Activated CD8-positive, alpha-beta memory T cell treated with anti-CD3 and anti-CD28 coated beads, Interleukin-2, amount 50 U/mL, for 48 hours (primary cell): ENCODE measurements at places on chromosomes 12 and 14.

DNA sequence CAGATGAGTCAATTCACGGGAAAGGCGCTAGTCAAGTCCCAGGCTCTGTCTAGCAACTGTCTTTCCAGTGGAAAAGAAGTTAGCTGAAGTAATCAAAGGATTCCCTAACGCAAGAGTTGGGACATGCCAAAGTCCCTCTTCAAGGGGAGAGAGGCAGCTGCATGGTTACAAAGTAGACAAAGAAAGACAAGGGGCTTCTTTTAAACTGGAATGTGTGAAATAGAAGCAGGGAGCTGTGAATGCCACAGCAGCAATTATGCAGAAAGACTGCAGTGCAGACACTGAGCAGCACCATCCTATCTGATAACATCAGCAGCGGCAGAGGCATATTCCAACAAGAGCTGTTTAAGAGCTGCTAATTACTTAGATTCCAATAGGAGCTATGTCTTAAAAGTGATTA, 12.5 kb upstream of the CIPC start:
- no peak for DNase-seq

DNA sequence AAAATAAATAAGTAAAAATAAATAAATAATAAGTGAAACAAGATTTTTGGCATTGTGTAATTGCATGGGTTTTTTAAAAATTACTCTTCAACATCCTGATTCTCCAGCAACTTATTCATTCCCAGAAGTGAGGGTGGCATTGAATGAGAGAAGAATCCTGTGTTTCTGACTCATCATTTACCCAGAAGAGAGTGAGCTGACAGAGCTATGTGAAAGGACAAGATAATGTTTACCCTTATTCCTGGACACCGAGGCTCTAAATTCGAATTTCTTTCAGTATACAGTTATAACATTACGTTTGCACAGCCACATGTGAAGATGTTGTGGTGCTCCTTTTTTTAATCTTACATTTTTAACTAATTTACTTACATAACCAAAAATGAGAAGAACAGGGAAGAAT, 36.4 kb downstream of the BBS10 start:
- DNase-seq: no peak

DNA sequence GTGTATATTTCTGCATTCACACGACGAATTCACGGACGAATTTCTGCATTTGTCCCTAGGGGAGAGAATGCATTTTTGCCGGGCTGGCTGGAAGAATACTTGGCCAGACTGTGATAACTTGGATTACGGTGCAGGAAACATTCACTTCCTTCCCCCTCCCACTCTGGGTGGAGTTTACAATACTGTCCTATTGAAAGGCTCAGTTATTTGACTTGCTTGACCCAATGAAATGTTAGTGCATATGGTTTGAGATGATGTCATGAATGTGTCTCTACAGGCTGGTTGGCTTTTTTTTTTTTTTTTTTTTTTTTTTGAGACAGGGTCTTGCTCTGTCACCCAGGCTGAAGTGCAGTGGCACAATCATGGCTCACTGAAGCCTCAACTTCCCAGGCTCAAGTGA, 90.7 kb upstream of the NOS1 start:
- no peak for DNase-seq

DNA sequence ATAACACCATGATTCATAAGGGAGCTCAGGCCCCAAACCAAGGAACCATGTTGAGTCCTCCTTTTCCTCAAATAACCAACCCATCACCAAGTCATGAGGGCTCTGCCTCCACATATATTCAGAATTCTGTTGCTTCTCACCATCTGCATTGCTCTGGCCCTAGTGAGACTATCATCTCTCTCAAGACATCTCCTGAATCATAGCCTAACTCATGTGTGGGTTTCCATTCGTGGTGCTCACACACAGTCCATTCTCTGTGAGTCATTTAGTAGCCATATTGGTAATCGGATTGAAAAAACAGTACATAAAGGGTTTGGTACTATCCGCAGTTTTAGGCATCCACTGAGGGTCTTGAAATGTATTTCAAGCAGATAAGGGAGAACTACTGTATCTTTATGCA, 5.1 kb upstream of the SLC38A2 start:
- no peak for DNase-seq

GRCh38 chr12:4015225-4016091, 142.3 kb upstream of the PARP11 start:
- no peak for DNase-seq
